ENCODE measurements at places on chromosomes 11 and 22.

GRCh38 chr11:111001986-111002611 lies 243.4 kb upstream of the POU2AF2 start:
- DNase-seq = peak; percentile 87

DNA sequence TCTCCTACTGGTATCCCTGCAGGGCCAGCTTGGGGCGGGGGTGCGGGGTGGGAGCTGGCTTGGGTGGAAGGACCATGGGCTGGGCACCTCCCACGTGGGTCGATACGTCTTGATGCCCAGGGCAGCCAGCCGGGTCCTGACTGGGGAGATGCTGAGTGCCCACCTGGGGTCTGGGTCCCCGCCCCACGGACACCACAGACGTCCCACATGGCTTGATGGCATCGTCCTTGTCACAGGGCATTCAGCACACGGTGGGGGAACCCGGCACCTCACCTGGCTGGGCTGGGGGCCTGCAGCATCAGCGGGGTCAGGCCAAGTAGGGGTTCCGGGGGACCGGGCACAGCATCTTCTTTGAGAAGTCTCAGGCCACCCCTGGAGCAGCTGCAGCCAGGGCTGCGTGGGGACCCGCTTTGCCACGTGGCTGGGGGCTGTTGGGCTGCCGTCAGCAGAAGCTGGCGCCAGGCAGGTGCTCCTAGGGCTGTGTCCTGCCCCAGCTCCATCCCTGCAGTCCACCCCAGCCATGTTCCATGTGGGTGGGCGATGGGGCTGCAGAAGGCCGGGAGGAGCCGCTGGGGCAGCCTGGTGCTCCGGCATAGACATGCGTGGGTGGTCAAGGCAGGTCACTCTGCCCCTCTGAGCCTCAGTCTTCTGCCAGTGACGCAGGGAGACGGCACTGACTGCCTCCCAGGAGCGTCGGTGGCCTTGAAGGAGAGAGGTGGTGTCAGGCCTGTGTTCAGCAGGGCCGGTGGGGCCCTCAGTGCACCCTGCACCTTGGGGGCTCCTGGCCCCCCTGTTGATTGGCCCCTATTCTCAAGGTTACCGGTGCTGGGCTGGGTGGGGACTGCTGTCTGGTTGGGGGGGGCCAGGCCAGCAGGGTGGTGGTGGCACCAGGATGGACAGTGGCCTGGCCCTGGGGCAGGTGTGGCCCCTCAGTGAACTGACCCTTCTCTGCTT lies 8.4 kb downstream of the SELENOO start:
- DNase-seq = no peak

- peak; percentile 83 for DNase-seq
Measured at GRCh38 chr22:41301085-41302020, at the start of gene ZC3H7B. Gene ZC3H7B (plus strand): TSS chr22:41301525. CDS start chr22:41320661, 19,136 bp downstream.

GRCh38 chr22:50479721-50480120 lies 1.6 kb upstream of the ADM2 start:
- no peak for DNase-seq

DNA sequence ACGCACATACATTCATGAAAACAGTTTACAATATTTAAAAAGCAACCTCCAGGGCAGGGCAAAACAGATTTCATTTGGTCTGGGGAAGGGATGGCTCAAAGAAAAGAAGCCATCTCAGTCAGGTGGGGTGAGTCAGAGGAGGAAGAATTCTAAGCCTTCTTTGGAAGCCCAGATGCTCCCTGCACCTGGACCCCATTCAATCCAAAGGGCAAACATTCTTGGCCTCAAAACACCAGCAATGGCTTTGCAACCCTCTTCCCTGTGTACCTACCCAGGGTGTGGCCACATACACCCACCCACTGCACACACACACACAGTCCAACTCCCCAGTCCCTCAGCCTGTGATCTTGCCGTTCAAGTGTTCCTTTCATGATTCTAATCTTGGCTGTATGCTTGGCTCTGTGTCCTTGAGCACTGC lies 2.0 kb downstream of the KCNE3 start:
- no peak for DNase-seq

DNA sequence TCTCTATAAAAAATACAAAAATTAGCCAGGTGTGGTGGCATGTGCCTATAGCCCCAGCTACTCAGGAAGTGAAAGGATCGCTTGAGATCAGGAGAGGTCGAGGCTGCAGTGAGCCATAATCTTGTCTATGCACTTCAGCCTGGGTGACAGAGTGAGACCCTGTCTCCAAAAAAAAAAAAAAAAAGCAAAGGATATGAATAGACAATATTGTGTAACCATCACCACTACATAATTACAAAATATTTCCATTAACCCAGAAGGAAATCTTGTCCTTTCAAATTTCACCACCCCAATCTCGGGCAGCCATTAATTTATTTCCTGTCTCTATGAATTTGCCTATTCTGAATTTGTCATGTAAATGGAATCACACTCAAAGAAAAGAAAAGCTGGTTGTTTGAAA lies 21.2 kb downstream of the RSF1 start:
- DNase-seq = no peak
